ENCODE measurements at places on chromosomes 2 and 18. TPM values are rescaled to one million over a fixed set of nuclear protein-coding genes. Genes with fewer than 3 reads are reported as not detected.

MEP1B gene
- not detected for total RNA-seq

DNA sequence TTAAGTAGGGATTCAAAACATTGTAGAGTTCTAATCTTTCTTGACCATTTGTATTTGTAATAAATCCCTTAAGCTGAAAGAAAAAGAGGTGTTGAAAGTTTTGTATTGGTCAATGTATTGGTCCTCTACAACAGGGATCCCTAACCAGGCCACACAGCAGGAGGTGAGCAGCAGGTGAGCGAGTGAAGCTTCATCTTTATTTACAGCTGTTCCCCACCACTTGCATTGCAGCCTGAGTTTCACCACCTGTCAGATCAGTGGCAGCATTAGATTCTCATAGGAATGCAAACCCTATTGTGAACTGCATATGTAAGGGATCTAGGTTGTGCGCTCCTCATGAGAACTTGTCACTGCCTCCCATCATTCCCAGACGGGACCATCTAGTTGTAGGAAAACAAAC is 715.7 kb upstream of the NXPH2 start:
- H3K4me3 ChIP-seq, result no peak overlapping the region
- no peaks in the 10 kb centered on the region for H3K4me1 ChIP-seq
- DNase-seq, result no peak
- no peaks in the 10 kb centered on the region for H3K27me3 ChIP-seq
- H3K27ac ChIP-seq, result no peak overlapping the region
- H3K36me3 ChIP-seq, result no peaks in the 10 kb centered on the region

DNA sequence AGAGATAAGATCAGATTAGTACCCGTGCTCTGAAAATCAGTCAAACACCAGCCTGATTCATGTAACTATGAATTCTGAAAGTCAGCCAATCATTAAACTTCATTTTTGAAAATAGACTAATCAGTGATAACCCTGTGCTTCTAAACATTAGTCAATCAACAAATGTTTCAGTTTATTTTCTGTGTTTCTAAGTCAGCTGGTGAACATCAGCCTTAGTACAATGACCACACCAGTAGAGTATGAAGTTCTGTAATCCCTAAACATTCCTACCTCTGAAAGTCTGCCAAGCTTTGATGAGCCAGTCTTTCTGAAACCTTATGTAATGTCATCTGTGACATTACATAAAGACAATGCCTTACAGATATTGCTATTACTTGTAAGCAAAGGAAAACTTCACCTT is 807.4 kb upstream of the CRIM1 start:
- H3K36me3 ChIP-seq, result no peaks in the 10 kb centered on the region
- no peak for DNase-seq
- no peaks in the 10 kb centered on the region for H3K27me3 ChIP-seq

- no peak overlapping the region for H3K4me3 ChIP-seq
- H3K4me1 ChIP-seq, result peaks cover 27% of the 10 kb centered on the region
- peaks cover 7% of the 10 kb centered on the region for H3K36me3 ChIP-seq
Measured at GRCh38 chr2:111923276-111923804, 24.9 kb downstream of the MERTK start.

- peaks cover 9% of the 10 kb centered on the region for H3K4me1 ChIP-seq
- no peaks in the 10 kb centered on the region for H3K36me3 ChIP-seq
- no peak overlapping the region for H3K4me3 ChIP-seq
- H3K27ac ChIP-seq, result no peak overlapping the region
Measured at GRCh38 chr2:230685178-230685577, 27.5 kb upstream of the CAB39 start.

DNA sequence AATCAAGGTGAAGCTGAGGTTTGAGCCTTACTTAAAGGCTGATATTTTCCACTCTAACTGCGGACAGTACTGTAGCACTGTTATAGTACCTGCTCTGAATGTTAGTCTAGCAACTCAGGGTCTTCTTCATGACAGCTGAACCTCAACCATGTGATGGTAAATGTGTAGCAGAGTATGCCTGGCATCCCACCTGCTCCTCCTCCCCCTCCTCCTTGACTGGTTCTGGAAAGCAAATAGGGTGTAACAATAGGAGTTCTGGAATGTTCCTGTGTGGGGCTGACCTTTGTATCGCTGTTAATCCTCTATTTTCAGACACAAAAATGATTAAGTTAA is 447 bp upstream of the CCL20 start:
- no peaks in the 10 kb centered on the region for H3K36me3 ChIP-seq
- peaks cover 23% of the 10 kb centered on the region for H3K4me1 ChIP-seq
- H3K27ac ChIP-seq, result no peak overlapping the region
- H3K4me3 ChIP-seq, result no peak overlapping the region
- no peaks in the 10 kb centered on the region for H3K27me3 ChIP-seq

Measured in endothelial cell of umbilical vein (primary cell).